ENCODE measurements at places on chromosomes 11 and 22. TPM values are rescaled to one million over a fixed set of nuclear protein-coding genes. Genes with fewer than 3 reads are reported as not detected.
A peak's percentile ranks its signal among the peaks of the same experiment; 100 is the strongest.

The POU2F3 gene
- total RNA-seq: not detected

DNA sequence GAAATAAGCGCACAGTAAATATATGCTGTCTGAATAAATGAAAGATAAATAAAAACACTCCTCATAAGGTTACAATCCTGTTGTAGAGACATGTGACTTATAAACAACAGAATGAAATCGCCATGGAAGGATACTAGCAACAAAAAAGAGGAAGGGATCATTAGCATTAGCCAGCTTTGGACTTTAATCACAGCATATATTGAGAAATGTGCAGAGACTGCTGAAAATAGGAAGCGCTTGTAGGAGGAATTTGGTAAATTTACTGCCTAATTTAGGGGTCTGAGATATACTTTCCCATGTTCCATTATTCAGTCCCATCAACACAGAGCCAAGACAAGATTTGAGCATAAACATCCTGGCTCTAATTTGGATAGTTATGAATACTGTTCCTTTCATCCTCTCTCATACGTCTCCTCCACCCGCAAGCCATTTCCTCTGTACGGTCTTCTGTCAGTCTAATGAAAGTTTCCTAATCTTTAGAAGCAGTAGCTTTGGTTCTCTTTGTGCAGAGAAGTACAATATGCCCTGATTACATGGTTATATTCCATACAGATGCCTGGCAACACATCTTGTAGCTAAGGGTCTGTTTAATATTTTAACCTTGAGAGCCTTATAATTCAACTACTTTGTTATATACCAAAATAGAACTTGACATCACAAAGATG is 37.1 kb upstream of the AKIP1 start:
- no peak for DNase-seq

DNA sequence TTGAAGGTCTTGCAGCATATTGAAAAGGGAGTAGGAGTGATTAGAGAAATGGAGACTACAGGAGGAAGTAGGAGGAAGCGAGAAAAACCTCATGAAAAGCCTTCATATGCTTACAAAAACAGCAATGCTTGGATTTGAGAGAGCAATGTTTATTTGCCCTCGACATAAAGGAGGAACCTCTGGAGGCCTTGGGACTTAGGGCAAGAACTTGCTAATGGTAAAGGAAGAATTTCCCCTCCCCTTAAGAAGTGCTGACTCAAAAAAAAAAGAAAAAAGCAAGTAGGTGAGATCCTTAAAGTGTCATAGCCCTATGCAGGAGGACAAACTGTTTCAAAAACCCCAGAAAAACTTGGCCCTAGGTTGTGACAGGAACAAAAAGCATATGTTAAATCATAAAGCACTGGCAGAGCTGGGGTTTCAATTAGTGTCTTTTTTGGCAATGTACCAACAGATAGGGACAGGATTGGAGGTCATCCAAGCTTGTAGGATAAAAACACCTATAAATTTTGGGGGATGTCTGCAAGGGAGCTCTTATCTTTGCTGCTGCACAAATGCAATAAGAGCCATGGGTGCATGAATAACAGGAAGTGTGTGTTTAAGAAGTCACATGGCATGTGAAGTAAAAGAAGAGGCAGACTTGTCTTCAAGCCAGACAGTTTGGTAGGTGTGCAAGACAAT is 4.9 kb downstream of the GLYAT start:
- DNase-seq: no peak

The NXPE4 gene
- total RNA-seq: not detected

The CALCB gene
- total RNA-seq: not detected

- no peak for DNase-seq
Measured at GRCh38 chr11:114016986-114017385, 42.1 kb downstream of the HTR3A start.

DNA sequence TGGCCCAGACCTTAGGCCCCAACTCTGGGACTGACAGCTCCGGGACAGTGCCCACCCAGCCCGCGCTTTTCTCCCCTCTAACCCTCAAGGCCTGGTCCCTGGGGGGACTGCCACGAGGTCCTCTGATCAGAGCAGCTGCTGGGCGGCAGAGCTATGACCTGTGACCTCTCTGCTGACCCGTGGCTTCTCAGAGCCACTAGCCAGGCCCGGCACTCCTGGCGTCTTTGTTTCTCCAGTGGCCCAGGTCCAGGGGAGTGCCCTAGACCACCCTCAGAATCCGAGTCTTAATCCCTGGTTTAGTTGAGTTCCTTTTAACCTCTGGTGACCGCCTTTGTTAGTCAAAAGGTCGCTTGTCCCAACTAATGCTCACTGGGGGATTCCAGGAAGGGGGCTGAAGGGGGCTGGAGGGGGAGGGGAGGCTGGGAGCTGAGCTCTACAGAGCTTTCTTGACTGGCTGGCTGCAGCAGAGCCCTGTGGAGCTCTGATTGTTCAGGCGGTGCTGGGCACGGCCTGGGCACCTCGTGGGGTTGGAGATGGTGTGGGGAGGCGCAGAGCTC is 1.2 kb downstream of the FBLN1 start:
- peak; percentile 43 for DNase-seq

Data from osteoblast (primary cell).